ENCODE measurements at places on chromosomes 4 and X.

- no peak for DNase-seq
Measured at GRCh38 chr4:168569931-168570276, 73.1 kb downstream of the PALLD start.

- DNase-seq = no peak
Measured at GRCh38 chrX:130836447-130836846, 66.6 kb downstream of the ENOX2 start.

DNA sequence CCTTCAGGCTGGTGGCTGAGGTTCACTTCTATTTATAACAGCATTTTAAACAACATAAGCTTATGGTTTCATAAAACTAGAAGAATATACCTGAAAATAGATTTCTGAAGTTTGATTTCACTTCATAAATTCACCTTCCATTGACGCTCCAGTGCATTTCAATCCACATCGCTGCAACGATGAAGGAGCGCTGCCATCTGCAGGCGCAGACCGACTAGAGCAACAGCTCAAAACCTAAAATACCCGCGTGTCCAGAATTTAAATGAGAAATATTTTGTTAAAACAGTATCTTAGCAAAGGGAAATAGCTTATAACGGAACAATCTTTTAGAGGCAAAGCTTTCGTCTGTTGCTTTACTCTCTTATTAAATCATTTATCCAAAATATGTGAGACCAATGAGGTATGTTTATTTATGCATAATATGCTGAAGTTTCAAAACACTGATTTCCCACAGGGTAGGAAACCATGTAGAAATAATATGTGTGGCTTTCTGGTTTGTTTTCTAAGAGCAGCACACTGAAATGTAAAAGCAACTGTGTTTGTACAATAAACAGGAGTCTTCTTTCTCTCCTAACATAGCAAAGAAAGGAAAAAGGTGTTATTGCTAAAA, 816.4 kb upstream of the FRG1 start:
- no peak for DNase-seq

DNA sequence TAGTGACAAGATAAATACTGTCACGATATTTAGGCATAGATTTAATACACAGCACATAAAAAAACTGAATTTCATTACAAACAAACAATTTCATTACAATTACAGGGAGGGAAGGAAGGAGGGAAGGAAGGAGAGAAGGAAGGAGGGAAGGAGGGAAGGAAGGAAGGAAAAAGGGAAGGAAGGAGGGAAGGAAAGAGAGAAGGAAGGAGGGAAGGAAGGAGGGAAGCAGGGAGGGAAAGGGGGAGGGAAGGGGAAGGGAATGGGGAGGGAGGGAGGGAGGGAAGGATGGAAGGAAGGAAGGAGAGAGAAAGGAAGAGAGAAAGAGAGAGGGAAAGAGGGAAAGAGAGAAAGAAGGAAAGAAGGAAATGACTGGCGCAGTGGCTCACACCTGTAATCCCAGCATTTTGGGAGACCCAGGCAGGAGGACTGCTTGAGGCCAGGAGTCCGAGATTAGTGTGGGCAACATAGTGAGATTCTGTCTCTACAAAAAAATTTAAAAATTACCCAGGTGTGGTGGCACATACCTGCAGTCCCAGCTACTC, 64.6 kb downstream of the FBXW7 start:
- DNase-seq = no peak

- DNase-seq = no peak
Measured at GRCh38 chr4:102246416-102246815, 98.9 kb downstream of the SLC39A8 start.

GRCh38 chr4:18105030-18106011, 83.8 kb upstream of the LCORL start:
- DNase-seq = no peak

- no peak for DNase-seq
Measured at GRCh38 chr4:119105605-119106004, 30.0 kb upstream of the MYOZ2 start.

DNA sequence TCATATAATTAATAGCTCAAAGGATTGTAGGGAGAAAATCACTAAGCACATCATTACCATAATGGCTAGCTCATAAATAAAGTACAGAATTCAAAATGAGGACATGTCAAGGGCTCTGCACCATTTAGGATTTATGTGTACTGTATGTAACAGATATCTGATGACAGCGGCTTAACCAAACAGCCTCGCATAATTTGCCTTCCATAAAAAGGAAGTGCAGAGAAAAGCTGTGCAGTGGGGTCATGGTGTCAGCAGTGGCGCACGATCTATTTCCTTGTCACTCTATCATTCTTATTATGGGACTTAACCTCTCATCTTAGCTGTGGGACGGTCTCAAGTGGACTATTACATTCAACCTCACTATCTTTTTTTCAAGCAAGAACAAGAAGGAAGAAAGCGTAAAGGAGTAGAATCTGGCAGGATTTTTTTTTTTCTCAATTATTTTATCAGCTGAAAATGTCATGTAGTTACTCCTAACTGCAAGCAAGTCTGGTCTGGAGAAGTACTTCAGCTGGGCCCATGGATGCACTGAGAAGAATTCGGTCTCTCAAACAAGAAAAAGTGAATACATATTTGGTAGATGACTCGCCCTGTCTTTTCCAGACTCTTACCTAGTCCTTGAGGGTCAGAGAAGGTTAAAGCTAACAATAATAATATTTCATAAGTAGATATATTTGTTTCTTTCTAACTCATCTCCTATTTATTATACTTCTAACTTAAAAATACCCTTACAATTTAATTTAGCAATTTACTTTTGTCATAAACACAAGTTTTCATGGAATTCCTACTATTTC, 94.6 kb downstream of the COX18 start:
- no peak for DNase-seq

- DNase-seq = no peak
Measured at GRCh38 chr4:178970433-178971140, 1528.3 kb upstream of the AGA start.

GRCh38 chrX:102714994-102715393, 2.7 kb downstream of the GPRASP2 start:
- DNase-seq = no peak

GRCh38 chr4:120973207-120973606, 50.7 kb upstream of the PRDM5 start:
- DNase-seq = no peak

DNA sequence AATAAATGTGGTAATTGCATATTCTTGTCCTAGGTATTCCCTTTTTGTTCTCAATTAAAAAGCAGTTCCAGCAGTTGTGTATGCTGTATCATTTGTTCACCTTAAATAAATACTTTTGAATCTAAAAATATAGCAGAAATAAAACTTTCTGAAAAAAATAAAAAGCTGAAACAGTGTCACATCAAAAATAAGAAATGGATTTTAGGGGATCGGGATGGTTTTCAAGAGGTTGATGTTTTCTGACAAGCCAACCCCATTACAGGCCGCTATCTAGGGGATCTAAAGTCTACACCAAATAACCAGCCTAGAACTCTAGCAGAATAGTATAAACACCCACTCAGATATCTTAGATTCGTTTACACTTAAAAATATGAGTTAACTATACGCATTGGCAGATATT, 95.4 kb upstream of the MAML3 start:
- no peak for DNase-seq

GRCh38 chrX:69090022-69090421, 75.2 kb downstream of the PJA1 start:
- no peak for DNase-seq

DNA sequence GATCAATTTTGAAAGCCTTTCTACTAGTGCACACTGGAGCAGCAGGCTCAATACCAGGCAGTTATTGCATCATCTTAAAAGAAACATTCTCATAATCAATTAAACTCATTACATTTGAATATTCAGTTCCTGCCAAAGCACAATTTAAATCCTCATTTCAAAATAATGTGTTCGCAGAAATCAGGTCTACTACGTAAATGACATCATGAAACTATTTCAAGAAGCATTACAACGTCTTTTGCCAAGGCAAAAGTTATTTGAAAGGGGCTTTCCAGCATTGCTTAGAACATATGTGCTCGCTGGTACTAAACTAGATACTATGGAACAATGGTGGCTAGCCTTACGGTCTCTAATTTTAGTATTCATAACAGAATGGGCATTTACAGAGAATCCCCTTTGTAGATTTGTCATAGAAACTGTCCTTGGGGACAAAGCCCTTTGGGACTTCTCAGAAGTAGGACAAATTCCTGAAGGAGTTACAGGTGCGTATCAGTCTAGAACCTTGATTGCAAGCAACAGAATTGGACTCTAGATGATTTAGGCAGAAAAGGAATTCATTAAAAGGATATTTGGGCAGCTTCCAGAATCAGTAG, 27.6 kb upstream of the HUWE1 start:
- DNase-seq = no peak

DNA sequence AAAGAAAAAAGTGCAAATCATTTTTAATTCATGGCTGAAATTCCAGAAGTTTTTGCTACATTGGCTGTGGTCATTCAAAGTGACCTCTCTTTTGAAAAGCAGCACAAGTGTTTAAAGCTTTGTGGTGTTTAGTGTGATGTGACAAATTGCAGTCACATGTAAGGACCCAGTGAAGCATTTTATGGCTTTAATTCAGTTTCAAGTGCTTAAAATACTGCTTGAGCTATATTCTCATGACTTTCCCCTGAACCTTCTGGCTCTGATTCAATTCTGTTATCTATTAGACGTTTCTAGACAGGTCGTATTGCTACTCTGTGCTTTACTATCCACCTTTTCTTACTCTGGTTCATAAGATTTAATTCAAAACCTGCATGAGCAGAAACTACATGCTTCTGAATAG, 105.8 kb downstream of the FAT4 start:
- DNase-seq = no peak

DNA sequence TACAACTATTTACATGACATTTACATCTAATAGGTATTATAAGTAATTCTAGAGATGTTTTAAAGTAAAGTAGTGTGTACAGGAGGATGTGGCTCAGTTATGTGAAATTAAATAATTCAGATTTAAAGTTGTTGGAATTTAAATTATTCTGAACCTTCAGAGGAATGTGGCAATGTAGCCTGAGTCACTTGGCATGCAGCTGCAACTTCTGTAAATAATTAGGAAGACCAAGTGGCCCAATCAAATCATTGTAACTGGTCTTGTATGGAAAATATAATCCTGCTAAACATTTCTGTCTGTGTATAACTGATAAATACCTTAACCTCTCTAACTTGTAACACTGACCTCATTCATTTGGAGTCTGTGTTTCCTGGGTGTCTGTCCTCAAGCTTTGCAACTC, 828.9 kb downstream of the GLUD2 start:
- DNase-seq = no peak

- DNase-seq = no peak
Measured at GRCh38 chr4:112061207-112061817, 83.9 kb upstream of the FAM241A start.

GRCh38 chrX:10660171-10660570, 39.8 kb upstream of the MID1 start:
- no peak for DNase-seq

- DNase-seq = no peak
Measured at GRCh38 chrX:136034668-136035067, 49.4 kb downstream of the SLC9A6 start.

DNA sequence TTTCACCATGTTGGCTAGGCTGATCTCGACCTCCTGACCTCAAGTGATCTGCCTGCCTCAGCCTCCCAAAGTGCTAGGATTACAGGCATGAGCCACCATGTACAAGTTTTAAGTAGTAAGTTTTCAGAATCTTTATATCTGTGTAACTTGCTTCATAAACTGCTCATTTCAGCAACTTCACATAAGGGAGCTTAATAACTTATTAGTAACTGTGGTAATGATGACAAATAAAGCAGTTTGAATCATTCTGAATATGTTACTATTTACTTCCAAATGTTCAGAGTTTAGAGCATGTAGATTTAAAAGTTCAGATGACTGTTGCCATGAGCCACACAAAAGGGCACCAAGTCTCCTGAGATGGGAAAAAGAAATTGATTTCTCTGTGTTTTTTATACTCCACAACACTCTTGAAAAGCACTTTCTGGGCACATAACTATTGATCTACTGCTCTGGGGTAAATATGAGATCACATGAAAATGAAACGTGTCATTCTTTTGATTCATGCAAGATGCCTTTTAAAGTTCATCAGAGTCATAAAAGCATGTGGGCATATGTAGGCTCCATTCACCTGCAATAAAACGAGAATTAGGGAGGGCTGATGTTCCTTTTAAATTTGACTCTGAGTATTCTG, 14.1 kb upstream of the CA5B start:
- DNase-seq = no peak

GRCh38 chr4:26566133-26566532, 17.8 kb upstream of the TBC1D19 start:
- DNase-seq = no peak

DNA sequence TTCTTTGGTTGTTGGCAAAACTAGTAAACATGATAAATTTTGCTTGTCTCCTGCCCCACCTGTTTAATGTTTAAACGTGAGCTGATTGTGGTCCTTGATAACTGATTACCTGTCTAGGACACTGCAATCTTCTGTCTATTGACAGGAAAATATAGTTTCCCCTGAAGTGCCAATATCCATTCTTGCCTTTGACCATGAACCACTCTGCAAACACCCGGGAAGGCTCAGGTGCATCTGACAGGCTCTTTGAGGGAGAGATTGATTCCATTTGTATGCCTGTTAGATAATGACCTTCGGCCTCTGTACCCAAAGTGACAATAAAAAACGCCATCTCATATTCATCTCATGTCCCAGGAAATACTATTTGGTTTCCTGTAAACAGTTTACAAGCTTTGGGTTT, 453.0 kb downstream of the CENPC start:
- no peak for DNase-seq

DNA sequence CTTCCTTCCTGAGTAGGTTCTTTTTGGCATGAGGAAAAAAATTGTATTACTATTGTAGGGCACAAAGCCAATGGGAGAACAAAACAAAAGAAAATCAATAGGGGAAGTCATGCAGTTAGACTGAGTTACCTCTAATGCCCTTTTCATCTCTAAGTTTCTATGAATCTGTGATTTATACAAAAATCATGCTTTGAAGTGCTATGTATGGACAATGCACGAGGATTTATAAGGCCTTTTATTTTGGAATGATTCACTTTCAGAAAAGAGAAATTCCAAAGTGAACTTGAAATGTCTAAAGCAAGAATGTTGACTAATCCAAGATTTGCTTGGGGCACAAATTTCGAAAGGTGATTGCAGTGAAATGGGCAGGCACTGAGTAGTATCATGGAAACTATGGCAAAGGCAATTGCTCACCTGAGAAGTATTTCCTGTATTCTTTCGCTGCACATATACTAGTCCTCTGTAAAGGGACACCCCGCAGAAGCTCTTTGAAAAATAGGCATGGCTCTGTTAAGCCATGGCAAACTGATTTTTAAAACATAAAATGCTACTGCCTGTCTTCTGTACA, 52.8 kb downstream of the ADGRG4 start:
- DNase-seq = no peak

DNA sequence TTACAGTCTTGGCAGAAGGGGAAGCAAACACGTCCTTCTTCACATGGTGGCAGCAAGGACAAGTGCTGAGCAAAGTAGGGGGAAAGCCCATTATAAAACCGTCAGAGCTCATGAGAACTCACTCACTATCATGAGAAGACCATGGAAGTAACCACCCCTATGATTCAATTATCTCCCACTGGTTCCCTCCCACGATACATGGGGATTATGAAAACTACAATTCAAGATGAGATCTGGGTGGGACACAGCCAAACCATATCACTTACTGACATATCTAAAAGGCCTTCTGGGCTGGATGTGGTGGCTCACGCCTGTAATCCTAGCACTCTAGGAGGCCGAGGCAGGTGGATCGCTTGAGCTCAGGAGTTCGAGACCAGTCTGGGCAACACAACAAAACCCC, 117.1 kb upstream of the USP9X start:
- no peak for DNase-seq

GRCh38 chr4:108937066-108937465, 174.2 kb upstream of the ETNPPL start:
- no peak for DNase-seq

All from stimulated activated CD4-positive, alpha-beta T cell treated with anti-CD3 and anti-CD28 coated beads, TNF-alpha, amount 100 ng/mL, for 4 hours (primary cell).